Cortex of kidney (tissue), 1 donor: ENCODE measurements at places on chromosomes 12 and 14.

- no peak for DNase-seq
Observed at GRCh38 chr14:60064491-60065072, 27.1 kb upstream of the PCNX4 start.

- no peak for DNase-seq
Observed at GRCh38 chr14:70771781-70772212, 37.5 kb downstream of the MAP3K9 start.

DNA sequence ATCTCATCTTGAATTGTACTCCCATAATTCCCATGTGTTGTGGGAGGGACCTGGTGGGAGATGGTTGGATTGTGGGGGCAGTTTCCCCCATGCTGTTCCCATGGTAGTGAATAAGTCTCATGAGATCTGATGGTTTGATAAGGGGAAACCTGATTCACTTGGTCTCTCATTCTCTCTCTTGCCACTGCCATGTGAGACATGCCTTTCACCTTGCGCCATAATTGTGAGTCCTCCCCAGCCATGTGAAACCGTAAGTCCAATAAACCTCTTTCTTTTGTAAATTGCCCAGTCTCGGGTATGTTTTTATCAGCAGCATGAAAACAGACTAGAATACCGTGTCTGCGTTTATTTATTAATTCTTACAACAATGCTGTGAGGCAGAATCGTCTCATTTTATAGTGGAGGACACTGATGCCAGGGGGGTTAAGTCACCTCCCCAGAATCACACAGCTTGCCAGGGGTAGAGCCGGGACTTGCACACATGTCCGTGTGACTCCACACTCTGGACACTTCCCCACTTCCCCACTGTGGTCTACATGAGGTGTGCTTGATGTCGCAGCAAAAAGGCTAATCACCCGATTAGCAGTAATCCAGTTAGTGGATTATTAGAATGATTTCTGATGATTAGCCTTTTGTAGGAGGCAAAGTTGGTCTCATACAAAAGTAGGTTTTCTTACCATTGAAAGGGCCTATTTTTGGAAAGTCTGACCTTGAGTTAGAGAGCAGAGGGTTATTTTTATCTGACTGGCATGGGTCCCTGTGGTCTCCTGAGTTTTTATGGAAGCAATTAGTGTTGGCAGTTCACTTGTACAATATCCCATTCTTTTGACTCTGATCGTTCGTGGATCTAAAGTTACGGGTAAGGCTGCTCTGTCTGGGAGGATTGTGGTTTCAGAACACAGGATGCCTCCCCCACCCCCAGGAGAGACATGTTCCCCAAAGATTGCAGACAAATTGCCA lies 47.4 kb upstream of the BCL7A start:
- no peak for DNase-seq

GRCh38 chr14:104138718-104139459 lies 502 bp downstream of the KIF26A start:
- DNase-seq: no peak

- DNase-seq: no peak
Observed at GRCh38 chr12:57850854-57851430, 4.4 kb upstream of the CTDSP2 start.

DNA sequence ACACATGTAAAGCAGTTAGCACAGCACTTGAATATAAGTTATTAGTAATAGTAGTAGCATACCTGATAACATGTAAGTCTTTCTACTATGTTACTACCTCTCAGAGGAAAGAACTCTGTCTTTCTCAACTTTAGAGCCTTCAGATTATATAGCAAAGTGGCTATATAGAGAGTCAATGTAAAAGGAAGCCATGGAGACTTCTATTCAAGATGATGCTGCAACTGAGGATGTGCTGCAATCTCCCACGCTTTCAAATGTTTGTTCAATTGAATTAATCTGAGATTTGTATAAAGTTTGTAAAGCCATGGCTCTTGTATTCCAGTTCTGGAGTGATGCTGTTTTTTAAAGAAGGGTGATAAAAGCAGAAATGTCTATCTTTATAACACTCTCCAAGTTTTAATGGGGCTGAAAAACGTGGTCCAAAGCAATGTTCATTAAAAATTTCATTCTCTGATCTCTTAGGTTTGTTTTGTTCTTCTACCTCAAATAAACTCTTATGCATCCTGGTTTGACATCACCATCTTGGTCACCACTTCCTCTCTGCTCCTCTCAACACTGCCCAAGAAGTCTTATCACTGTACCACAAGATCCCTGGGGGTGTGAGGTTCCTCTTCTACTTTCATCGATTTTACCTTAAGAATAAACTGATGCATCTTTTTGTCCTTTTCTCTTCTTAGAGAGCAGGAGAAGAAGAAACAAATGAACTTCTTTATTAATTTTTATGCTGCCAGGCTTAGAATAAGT lies 40.6 kb downstream of the C12orf42 start:
- no peak for DNase-seq

GRCh38 chr12:63802012-63802608 lies 22.4 kb downstream of the RXYLT1 start:
- no peak for DNase-seq

GRCh38 chr12:42790761-42791151 lies 201.2 kb upstream of the PRICKLE1 start:
- DNase-seq: no peak

DNA sequence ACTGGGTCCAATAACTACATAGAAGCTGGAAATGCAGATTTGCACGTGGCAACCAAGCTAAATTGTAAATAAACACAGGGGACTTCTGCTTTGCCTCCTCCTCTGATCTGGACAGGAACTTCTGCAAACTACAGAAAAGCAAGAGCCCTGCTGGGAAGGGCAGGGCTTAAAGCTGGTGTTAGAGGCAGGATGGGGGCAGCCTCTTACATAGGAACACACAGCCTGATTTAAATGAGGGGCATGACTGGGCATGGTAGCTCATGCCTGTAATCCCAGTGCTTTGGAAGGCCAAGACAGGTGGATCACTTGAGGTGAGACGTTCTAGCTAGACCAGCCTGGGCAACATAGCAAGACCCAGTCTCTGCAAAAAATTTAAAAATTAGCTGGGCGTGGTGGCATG lies 46.7 kb downstream of the ERH start:
- DNase-seq: no peak

DNA sequence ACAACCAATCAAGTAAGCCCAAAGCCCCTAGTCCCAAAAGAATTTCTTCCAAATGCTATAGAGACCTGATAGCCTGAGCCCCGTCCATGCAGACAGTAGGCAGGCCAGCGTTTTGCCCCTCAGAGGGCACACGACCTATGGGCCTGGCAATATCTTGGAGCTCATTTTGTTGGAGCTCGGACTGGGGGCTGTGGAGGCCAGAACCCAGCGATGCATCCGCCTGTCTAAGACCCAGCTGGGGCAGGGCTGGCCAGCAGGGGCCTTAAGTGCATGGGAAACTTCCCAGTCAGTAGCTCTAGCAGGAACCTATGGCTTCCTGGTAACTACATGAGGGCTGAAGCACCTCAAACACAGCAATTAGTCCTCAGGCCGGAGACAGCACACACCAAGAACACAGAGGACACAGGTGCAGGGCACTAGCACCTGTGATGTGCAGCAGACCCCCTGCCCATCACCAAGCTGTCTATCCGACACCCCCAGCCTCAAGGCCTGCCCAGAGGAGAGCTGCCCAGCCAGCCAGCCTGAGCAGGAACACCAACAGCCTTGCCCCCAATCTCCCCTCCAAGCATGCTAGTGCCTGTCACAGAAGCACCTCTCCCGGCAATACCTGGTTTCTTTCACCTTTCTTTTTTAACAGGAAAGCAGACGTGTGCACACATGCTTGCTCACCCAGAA lies 50.8 kb downstream of the ARL6IP4 start:
- no peak for DNase-seq

GRCh38 chr12:111444925-111445725 lies 39.4 kb downstream of the SH2B3 start:
- DNase-seq: no peak

GRCh38 chr14:93789228-93790130 lies 1.2 kb upstream of the PRIMA1 start:
- DNase-seq: no peak
